Dermis blood vessel endothelial cell (primary cell): ENCODE measurements at places on chromosomes 6 and 20. TPM values are rescaled to one million over a fixed set of nuclear protein-coding genes. Genes with fewer than 3 reads are reported as not detected.
A peak's percentile ranks its signal among the peaks of the same experiment; 100 is the strongest.

The HIVEP1 gene
- total RNA-seq: 19.1 and 19.6 TPM in 2 replicates

The NKX2-2 gene
- total RNA-seq: not detected in 2 replicates

The SLC22A16 gene
- not detected in 2 replicates for total RNA-seq

The PERP gene
- 18.5 and 24.8 TPM in 2 replicates for total RNA-seq

The ZBTB12 gene
- total RNA-seq: 3.6 and 4.9 TPM in 2 replicates

The RAET1G gene
- not detected in 2 replicates for total RNA-seq

GRCh38 chr6:158865769-158866168, 46.6 kb upstream of the EZR start:
- no peak for DNase-seq

GRCh38 chr20:33578510-33578909, 83.6 kb upstream of the C20orf144 start:
- DNase-seq: no peak

GRCh38 chr6:33172688-33173534, 19.4 kb downstream of the COL11A2 start:
- peak; percentile 52 for DNase-seq

DNA sequence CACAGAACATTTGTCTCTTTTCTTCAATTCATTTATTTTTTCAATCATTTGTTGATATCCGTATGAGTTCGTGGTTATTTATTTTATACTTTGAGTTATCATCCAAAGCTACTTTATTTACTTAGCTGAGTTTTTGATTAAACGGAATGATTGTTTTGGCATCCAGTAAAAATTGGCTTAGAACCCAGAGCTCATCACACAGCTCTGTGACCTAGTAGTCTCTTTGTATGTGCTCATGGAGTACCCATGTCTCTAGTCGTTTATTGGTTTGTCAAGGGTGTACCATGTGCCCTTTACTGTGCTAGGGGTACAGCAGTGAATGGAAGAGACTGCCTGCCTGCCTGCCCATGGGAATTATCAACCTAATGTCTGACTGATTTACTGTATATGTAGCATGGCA, 142.2 kb downstream of the MYLK4 start:
- DNase-seq: no peak

DNA sequence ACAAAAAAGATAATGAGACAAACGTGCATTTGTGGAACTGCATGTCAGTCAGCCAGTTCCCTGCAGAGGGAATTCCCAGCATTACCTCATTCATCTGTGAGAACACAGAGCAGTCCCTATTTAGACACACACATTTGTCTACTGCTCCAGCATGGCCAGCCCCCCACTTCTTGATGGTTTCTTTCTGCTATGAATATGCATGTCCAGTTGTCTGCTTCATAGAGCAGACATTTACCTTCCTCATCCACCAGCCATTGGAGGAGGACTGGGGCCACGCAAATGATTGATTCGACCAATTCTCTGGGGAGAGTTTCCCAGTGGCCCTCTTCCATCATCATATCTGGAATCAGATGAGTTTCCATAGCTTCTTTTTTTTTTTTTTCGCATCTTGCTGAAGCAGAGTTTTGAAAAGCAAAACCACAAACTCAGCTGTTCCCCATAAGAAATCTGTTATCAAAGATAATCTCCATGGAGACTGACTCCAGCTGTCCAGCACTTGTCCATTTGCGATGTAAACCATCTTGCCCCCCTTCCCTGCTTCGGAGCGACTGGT, 11.8 kb downstream of the ENPP1 start:
- DNase-seq: peak; percentile 3

- no peak for DNase-seq
Observed at GRCh38 chr6:99066044-99066443, 118.3 kb upstream of the FBXL4 start.

DNA sequence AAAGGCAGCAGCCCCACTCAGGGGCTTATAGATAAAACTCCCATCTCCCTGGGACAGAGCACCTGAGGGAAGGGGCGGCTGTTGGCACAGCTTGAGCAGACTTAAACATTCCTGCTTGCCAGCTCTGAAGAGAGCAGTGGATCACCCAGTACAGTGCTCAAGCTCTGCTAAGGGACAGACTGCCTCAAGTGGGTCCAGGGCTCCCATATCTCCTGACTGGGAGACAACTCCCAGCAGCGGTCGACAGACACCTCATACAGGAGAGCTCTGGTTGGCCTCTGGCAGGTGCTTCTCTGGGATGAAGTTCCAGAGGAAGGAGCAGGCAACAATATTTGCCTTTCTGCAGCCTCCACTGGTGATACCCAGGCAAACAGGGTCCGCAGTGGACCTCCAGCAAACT, 810.1 kb downstream of the EYS start:
- DNase-seq: no peak

GRCh38 chr6:124819346-124819745, 142.9 kb upstream of the RNF217 start:
- DNase-seq: no peak

GRCh38 chr20:35263532-35264341, 14.2 kb downstream of the MMP24OS start:
- DNase-seq: no peak

- DNase-seq: peak; percentile 75
Observed at GRCh38 chr20:1391640-1392442, 1.0 kb downstream of the FKBP1A start.

DNA sequence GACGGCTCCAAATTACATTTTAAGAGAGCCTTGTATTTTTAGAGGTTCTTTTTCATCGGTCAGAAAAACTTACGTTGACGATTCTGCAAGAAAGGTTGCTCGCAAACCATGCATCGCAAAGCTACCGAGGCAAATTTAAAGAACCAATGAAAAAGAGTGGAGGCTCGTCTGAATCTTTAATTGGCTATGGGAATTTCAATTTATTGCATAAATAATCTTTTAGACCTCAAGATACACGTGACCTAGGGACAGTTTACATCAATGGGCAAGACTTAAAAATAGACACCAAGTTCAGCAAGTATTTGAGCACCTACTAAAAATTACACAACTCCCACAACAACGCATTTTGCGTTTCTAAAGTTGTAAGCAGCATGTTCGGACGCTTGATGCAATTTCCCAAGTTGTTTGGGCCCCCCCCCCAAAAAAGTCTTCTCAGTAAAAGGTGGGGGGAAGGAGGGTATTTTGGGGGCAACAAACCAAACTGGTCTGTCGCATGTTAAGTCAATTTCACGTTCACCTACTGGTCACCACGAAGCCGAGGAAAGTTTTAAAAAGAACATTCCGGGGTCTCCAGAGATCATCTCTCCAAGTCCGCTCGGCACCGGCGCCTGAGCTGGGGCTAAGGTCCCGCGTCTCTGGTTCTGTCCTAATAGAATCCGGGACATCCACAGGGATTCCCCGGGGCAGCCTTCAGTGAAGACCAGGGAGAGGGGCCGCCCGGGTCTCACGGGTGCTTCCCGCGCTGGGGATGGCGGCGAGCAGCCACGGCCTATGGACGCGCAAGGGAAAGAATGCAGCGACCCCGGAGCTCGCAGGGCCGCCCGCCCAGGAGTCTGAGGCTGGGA, 851 bp downstream of the SNX5 start:
- peak; percentile 39 for DNase-seq

DNA sequence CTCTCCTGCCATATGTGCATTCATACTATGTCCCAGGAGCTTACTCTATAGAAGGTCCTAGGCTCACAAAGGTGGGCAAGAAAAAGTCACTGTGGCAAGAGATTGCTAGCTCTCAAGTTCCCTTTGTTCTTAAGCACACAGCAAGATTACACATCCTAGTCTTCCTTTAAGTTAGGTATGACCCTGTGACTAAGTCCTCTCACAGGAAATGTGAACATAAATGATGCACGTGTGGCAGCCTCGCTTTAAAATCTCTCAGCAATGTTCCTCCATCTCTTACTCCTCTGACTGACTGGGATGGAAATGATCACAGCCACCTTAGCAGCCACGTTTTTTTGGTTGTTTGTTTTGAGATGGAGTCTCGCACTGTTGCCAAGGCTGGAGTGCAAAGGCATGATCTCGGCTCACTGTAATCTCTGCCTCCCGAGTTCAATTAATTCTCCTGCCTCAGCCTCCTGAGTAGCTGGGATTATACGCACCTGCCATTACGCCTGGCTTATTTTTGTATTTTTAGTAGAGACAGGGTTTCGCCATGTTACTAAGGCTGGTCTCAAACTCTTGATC, 35.7 kb upstream of the HAO1 start:
- DNase-seq: peak; percentile 28

GRCh38 chr6:169707772-169708171, 5.8 kb downstream of the C6orf120 start:
- DNase-seq: no peak

DNA sequence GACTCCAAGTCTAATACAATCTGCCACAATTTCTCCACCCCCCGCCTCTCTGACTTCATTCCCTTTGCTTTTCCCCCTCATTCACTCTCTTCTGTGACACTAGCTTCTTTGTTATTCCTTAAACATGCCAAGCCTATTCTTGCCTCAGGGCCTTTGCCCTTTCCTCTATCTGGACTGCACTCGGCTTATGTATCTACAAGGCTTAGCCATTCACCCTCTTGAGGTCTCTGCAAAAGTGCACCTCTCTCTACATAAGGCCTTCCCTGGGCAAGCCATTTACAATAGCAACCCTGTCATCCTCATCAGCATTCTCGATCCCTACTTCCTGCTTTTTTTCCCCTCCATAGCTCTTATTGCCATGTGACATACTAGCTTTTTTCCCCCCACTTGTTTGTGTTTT, 168.9 kb downstream of the PDSS2 start:
- no peak for DNase-seq

DNA sequence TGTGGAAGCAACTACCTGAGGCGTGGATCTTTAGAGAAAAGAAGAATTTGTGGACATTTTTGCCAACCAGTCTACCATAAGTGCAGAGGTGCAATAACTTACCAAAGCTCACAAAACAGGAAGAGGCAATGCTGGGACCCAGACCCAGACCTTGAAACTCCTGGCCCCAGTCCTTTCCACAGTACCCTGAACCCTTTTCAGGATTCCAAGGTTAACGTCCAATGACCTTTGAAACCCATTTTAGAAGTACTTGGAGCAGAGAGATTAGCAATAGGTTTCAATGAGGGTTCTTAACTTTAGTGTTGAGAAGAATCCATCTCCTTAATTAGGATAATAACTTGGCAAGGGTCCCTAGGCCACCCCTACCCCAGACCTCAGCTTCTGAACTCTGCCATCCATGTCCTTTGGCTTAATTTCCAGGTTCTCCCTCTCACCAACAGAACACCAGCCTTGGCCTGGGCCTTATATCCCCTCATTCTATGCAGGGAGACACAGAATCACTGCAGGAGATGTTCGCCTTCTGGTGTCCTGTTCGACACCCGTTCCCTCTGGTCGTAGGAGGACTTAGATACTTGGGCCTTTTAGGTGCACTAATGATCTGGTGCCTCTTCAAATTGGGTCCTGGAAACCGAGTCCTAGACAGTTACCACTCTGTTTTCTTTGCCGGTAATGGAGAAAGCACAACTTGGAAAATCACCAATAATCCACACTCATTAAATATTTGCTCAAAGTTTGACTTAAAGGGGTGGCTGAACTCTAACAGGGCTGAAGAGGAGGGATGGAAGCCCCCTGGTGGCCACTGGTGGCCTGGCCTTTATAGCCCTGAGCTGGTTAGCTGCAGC, 40.6 kb downstream of the ISM1 start:
- peak; percentile 67 for DNase-seq

DNA sequence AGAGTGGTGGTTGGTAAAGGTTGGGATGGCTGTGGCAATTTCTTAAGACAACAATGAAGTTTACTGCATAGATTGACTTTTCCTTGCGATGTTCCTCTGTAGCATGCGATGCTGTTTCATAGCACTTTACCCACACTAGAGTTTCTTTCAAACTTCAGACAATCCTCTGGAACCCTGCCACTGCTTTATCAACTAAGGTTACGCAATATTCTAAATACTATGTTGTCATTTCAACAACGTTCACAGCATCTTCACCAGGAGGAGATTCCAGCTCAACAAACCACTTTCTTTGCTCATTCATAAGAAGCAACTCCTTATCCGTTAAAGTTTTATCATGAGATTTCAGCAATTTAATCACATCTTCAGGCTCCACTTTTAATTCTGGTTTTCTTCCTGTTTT, 161.2 kb upstream of the NRSN1 start:
- DNase-seq: no peak

DNA sequence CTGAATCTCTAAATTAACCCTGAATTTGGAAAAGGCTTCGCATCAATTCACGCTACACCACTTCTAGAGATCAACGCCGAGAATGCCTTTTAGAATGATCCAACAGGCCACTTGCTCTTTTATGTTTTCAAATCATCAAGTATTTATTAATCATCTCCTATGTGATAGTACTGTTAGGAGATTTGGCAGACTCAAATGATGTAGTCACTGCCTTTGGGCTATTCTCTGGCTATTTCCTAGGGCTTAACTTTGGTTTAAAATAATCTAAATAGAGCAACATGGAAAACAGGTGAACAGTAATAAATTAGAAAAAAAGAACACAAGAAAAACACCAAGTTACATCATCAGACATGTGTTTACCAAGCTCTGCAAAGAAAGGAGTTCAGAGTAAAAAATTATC, 140.3 kb downstream of the TENT5A start:
- no peak for DNase-seq

GRCh38 chr6:40138273-40138720, 204.0 kb upstream of the MOCS1 start:
- no peak for DNase-seq

- peak; percentile 74 for DNase-seq
Observed at GRCh38 chr6:35343092-35343834, 905 bp downstream of the PPARD start.

DNA sequence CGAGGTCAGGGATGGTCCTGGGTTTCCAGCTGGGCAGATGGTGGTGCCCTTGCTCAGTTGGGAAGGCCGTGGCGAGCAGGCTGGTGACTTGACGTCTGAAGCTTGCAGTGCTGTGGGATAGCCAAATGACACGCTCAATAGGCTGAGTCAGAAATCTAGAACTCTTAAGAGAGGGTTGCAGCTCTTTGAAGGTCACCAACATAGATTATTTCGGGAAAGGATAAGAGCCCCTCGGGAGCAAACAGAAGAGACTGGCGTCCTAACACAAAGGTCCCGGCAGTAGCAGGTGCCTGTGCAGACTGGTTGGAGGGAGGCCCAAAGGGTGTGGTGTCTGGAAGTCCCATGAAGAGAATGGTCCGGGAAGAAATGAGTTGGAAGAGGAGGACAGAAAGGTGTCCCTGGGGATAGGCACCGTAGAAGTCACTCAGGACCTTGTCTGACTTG, 18.4 kb downstream of the PKIG start:
- peak; percentile 39 for DNase-seq

GRCh38 chr6:49563006-49563886, 12.8 kb downstream of the C6orf141 start:
- no peak for DNase-seq

DNA sequence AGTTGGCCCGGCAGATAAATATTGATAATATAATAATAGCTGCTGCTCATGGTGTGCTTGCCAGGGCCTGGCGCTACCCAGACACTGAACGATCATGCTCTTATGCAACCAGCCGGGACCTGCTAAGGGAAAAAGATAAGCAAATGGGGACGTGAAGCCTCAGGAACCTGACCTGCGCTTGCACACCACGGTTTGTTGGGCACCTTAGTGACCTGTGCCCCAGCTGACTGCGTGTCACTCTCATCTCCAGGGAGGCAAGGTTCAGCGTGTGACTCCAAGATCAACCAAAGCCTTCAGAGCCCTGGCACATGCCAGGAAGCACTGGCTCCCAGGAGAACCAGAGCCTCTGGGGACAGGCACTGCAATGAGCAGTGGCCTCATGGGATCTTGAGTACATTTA, 111.1 kb downstream of the AGPAT4 start:
- no peak for DNase-seq

- peak; percentile 67 for DNase-seq
Observed at GRCh38 chr6:142850679-142851423, 94.1 kb downstream of the HIVEP2 start.
